ENCODE measurements at places on chromosomes 2 and 18. TPM values are rescaled to one million over a fixed set of nuclear protein-coding genes. Genes with fewer than 3 reads are reported as not detected.

Gene ANKRD44
- total RNA-seq = 0.48 TPM

Gene ANTXR1
- 67.4 TPM for total RNA-seq

Gene OSGEPL1
- total RNA-seq = 53.3 TPM

Gene NAT8
- not detected for total RNA-seq

Gene TDRD15
- total RNA-seq = 0.02 TPM

Gene NR4A2
- 0.51 TPM for total RNA-seq

Gene LTBP1
- 63.1 TPM for total RNA-seq

DNA sequence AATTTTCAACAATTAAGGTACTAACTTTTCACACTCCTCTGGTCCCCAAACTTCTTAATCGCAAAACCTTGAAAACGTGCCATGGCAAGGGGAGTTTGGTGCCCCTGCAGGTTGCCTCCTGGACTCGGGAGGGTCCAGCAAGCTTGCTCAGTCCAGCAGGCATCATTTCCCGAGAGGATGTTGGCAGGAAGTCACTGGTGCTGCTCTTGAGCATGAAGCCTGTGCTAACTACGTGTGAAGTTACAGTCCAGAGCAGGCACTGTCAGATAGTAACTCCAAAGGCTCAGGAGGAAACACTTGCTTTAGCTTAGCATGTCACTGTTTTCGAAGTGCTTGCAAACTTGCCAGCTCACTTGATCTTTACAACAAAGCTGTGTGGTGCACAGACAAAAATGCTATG is 215.4 kb downstream of the MYCN start:
- no peak overlapping the region for H3K27ac ChIP-seq
- H3K4me1 ChIP-seq = peaks cover 11% of the 10 kb centered on the region
- H3K4me3 ChIP-seq = no peak overlapping the region
- no peaks in the 10 kb centered on the region for H3K27me3 ChIP-seq
- no peak for DNase-seq

DNA sequence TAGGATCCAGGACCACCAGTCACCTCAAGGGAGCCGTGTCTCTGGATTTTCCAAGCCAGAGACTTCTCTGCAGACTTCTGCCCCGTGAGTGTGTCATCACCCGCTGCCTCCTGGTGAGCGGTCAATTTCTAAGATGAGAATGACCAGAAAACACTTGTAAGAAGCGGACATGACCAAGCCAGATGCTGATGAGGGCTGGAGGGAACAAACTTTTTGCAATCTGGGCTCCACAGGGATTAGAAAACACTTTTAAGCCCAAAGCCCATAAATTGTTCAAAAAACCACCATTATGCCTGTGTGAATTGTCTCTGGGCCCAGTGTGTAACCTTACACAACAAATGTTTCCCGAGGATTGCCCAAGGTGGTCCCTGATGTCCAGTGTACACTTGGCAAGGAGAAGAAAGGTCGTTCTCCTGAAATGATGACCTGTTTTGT is 5.3 kb upstream of the NPPC start:
- H3K4me3 ChIP-seq = no peak overlapping the region
- no peaks in the 10 kb centered on the region for H3K36me3 ChIP-seq
- no peak for DNase-seq

DNA sequence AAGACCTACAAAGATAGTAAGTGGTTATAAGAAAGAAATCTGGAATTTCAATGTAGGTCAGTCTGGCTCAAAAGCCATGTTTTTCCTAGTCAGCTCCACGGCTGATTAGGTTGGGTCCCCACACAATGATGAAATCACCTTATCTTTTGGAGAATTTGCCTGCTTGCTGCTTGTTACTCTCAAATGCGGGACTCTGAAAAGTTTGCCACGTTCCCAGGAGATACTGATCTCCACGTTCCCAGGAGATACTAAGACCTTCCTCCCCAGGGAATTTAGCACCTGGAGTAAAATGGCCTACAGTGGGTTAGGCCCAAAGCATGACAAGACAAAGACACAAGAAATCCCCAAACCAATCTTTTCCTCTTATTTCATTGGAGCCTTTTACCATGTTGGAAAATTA is 449.6 kb downstream of the TNS1 start:
- H3K27me3 ChIP-seq = no peaks in the 10 kb centered on the region
- H3K36me3 ChIP-seq = no peaks in the 10 kb centered on the region
- H3K4me3 ChIP-seq = no peak overlapping the region
- no peak overlapping the region for H3K27ac ChIP-seq
- no peak for DNase-seq

- peak; percentile 58 for DNase-seq
- peaks cover 6% of the 10 kb centered on the region for H3K36me3 ChIP-seq
- H3K4me3 ChIP-seq = no peak overlapping the region
- no peaks in the 10 kb centered on the region for H3K27me3 ChIP-seq
- H3K4me1 ChIP-seq = peaks cover under 1% of the 10 kb centered on the region
These were observed 84.4 kb downstream of the TGOLN2 start for GRCh38 chr2:85243101-85244072.

DNA sequence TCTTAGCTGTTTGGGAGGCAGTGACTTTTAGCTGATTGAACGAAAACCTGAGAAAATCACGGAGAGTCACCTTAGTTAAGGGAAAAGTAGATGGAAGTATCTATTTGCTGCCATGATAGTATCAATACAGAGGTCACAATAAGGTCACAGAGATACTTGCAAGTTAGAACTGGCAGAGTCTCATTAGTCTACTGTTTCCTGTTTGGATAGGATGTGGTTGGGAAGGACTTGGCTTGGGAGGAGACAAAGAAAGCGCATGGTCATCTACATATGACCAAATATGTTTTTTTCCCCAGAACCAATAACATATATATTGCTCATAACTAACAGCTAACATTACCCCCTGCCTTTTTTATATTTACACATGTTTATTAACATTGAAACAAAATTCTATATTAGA is 78.4 kb upstream of the AQP4 start:
- no peaks in the 10 kb centered on the region for H3K4me1 ChIP-seq
- no peak overlapping the region for H3K27ac ChIP-seq
- DNase-seq = no peak
- no peaks in the 10 kb centered on the region for H3K27me3 ChIP-seq
- no peak overlapping the region for H3K4me3 ChIP-seq

- H3K4me3 ChIP-seq = no peak overlapping the region
- no peak for DNase-seq
- H3K27ac ChIP-seq = no peak overlapping the region
- no peaks in the 10 kb centered on the region for H3K36me3 ChIP-seq
- H3K4me1 ChIP-seq = no peaks in the 10 kb centered on the region
These were observed 14.1 kb upstream of the B3GNT2 start for GRCh38 chr2:62181843-62182242.

GRCh38 chr2:30115141-30115980 is 31.4 kb upstream of the YPEL5 start:
- peak; percentile 96 for DNase-seq
- no peaks in the 10 kb centered on the region for H3K4me1 ChIP-seq
- H3K27ac ChIP-seq = no peak overlapping the region
- H3K4me3 ChIP-seq = no peak overlapping the region

GRCh38 chr18:12554796-12555388 is 103.0 kb downstream of the SPIRE1 start:
- H3K27me3 ChIP-seq = no peaks in the 10 kb centered on the region
- H3K27ac ChIP-seq = no peak overlapping the region
- DNase-seq = no peak
- H3K36me3 ChIP-seq = no peaks in the 10 kb centered on the region
- H3K4me3 ChIP-seq = no peak overlapping the region
- no peaks in the 10 kb centered on the region for H3K4me1 ChIP-seq

GRCh38 chr2:47339745-47340541 is 63.0 kb upstream of the MSH2 start:
- H3K27me3 ChIP-seq = no peaks in the 10 kb centered on the region
- no peak for DNase-seq
- no peak overlapping the region for H3K4me3 ChIP-seq
- H3K4me1 ChIP-seq = peaks cover 3% of the 10 kb centered on the region
- no peaks in the 10 kb centered on the region for H3K36me3 ChIP-seq

- no peaks in the 10 kb centered on the region for H3K27me3 ChIP-seq
- no peak overlapping the region for H3K4me3 ChIP-seq
These were observed 22.0 kb upstream of the HNMT start for GRCh38 chr2:137942037-137942832.

DNA sequence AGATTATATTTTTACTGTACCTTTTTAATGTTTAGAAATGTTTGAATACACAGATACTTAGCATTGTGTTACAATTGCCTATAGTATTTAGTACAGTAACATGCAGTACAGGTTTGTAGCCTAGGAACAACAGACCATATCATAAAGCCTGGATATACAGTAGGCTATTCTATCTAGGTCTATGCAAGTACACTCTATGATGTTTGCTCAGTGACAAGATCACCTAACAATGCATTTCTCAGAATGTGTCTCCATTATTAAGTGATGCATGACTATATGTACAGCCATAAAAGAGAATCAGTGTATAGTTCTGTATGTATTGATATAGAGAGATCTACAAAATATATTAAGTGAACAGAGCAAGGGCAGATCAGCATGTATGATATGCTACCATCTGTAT is 616.4 kb downstream of the XIRP2 start:
- H3K27ac ChIP-seq = no peak overlapping the region
- no peaks in the 10 kb centered on the region for H3K36me3 ChIP-seq
- no peaks in the 10 kb centered on the region for H3K27me3 ChIP-seq
- H3K4me1 ChIP-seq = peaks cover 8% of the 10 kb centered on the region

All from SJCRH30 (cell line).